Stimulated activated CD8-positive, alpha-beta memory T cell treated with anti-CD3 and anti-CD28 coated beads, Interleukin-15, amount 100 ng/mL, for 1 hour (primary cell): ENCODE measurements at places on chromosomes 13 and 19.

- DNase-seq: no peak
These were observed 130.0 kb downstream of the SIPA1L3 start for GRCh38 chr19:38036707-38037611.

DNA sequence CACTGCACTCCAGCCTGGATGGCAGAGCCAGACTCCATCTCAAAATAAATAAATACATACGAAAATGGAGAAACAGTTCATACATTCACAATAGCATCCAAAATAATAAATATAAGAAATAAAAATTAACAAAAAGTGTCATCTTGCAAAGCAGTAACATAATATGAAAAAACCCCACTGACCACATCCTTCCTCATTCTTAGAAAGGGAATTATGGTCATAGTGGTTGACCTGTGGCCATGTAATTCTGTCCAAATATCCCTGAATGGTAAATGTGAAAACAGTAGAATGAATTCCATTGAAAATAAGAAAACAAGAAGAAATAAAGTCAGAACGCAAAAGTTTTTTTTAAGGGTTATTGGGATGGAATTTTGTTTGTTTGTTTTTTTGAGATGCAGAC, 7.0 kb upstream of the CDC42EP5 start:
- DNase-seq: no peak

DNA sequence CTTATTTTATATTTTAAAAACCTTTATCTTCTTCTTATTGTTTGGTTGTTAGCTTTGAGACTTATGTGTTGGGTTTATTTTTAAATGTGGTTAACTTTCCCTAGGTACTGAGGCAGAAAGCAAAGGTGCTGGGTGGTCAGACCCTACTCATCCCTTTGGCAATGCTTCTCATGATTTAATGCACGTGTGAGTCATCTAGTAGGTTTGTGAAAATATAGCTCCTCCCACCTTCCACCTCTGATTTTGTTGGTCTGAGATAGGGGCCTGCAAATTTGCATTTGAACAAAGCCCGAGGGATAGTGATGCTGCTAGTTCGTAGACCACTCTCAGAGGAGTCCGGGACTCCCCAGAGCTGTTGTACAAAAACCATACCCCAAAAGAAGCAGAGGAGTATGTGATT, 771.3 kb upstream of the ARGLU1 start:
- no peak for DNase-seq

GRCh38 chr19:44692379-44692721, 6.6 kb upstream of the CEACAM16 start:
- DNase-seq: no peak

DNA sequence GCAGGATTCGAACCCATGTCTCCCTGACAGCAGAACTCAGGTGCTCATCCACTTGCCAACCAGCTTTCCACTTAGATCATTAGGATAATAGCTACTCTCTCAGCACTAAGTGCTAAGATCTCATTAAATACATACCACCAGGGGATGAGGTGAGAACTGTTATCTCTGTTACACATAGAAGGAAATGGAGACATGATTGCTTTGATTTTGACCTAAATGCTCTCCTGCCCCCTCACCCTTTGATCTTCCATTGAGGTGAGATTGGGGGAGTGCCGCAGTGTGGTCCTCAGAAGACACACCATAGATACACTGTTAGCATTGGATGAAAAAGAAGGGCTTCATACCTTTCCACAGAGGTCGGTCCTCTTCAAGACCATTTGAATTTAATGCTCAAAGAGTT, 38.9 kb upstream of the NPAS1 start:
- DNase-seq: no peak

GRCh38 chr13:101499406-101499805, 46.9 kb downstream of the ITGBL1 start:
- no peak for DNase-seq

- no peak for DNase-seq
These were observed 19.1 kb downstream of the IRGC start for GRCh38 chr19:43735013-43735412.

DNA sequence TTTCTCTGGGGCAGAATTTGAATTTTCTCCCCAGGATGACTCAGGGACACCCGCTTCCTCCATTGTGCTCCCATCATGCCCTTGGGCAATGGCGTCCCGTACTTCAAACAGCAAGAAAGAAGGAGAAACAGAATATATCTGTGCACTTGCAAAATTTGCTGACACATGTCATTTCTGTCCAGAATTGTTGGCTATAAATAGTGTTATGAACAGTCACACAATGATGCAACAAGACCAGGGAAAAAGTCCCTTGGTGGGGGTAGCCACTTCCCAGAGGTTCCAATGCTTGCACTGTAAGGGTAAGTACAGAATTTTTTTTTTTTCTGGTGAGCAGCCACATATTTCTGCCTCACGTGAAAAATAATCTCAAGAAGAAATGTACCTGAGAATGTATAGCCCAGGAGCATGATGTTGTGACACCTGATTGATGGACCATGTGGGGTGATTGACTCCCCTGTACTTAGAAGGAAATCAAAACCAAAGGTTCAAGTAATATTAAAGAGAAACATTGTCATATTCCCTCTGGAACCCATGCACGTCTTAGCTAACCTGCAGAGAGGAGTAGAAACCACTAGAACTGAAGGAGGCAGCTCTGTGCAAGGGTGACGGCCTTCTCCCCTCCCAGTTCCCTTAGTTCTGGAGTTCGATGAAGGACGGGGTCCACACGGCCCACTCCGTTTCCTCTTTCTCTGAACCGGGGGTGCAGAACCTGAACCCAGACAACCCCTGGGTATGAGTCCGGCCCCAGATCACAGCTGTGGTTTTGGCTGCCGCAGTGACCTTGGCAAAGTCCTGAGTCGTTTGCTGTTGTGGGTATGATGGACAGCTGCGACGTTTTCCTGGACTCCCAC, 9.3 kb upstream of the LAIR1 start:
- DNase-seq: no peak

GRCh38 chr13:76225815-76226489, 589.8 kb downstream of the LMO7 start:
- no peak for DNase-seq

GRCh38 chr13:21025539-21025938, 35.8 kb downstream of the LATS2 start:
- DNase-seq: no peak

DNA sequence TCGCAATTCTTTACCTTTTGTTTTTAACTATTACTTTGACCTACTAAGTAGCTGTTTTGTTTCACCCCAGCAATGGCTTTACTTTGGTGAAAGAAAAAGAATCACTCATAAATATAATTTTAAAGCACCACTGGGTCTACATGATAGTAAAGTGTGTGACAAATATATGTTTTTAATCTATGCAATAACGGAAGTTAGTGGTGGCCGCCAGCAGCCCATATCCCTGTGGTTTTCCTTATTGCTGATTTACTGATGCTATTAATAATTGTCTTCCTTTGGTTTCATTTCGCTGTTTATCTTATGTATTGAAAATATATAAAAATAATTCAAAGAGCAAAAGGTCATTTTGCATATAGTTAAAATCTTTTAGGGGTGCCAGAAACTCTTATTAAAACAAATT, 491.3 kb downstream of the DIAPH3 start:
- no peak for DNase-seq

DNA sequence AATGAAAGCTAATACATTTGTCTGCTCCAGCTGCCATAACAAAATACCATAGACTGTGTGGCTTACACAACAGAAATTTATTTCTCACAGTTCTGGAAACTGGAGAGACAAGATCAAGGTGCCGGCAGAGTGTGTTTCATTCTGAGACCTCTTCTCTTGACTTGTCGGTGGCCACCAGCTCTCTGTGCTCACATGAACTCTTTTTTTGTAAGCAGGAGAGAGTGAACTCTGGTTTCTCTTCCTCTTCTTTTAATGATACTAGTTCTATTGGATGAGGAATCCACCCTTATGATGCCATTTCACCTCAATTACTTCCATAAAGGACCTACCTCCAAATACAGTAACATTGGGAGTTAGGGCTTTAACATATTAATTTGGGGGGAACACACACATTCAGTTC, 11.7 kb downstream of the KCTD12 start:
- DNase-seq: no peak

- DNase-seq: no peak
These were observed 321.7 kb downstream of the DLEU7 start for GRCh38 chr13:50521831-50522149.

DNA sequence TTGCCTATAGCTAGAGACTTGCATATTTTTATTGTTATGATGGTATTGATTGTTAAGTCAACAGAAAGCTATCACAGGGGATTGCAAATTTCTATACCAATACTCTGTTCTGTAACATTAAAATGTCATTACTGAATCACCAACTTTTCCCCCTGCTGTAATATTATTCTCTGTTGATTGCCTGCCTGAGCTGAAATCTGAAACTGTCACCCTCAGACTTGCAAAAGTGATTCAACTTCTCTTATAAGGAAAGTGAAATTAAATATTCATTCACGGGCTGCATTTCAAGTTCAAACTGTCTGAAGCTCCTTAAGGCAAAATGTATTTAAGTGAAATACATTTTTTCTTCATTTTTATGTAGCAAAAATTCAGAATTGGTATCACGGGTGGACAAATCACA, 723.2 kb downstream of the PCDH9 start:
- no peak for DNase-seq

- DNase-seq: no peak
These were observed 297.1 kb downstream of the COG6 start for GRCh38 chr13:39952249-39953233.

- no peak for DNase-seq
These were observed 32.8 kb downstream of the ATP12A start for GRCh38 chr13:24713022-24713421.

DNA sequence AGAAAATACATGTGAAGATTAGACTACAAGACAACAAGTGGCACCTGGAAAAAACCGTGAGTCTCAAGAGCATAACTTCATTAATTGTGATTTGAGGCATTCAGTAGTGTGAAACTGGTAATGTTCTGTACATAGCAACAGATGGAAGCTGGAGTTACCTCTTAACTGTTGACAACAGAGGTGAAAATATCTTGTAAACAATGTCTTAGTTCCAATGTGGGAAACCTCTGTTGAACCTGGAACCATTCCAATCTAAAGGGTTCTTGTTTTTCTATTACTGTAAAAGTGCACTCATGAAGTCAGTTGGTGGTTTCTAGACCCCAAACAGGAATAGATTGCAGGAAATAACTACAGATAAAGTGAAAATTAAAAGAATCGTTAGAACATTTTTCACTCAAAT, 728.4 kb downstream of the SLITRK1 start:
- no peak for DNase-seq

DNA sequence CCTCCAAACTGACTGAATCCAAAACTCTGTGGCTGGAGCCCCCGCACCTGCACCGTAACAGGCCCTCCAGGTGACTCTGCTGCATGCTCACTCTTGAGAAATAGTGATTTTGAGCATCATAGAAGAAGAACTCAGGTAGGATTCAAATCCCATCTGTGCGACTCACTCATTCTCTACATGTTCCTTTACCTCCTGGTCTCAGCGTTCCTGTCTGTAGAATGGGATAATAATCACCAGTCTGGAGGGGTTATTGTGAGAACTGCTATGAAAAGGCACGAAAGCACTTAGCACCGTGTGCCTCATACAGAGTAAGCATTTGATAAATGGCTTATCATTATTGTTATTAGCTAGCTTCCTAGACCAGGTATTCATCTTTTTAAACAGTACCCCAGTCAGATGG, 36.5 kb upstream of the NPAS1 start:
- DNase-seq: no peak

- DNase-seq: no peak
These were observed 3.2 kb upstream of the GP6 start for GRCh38 chr19:55041244-55041626.

GRCh38 chr19:1354970-1355567, 28.6 kb upstream of the NDUFS7 start:
- no peak for DNase-seq

DNA sequence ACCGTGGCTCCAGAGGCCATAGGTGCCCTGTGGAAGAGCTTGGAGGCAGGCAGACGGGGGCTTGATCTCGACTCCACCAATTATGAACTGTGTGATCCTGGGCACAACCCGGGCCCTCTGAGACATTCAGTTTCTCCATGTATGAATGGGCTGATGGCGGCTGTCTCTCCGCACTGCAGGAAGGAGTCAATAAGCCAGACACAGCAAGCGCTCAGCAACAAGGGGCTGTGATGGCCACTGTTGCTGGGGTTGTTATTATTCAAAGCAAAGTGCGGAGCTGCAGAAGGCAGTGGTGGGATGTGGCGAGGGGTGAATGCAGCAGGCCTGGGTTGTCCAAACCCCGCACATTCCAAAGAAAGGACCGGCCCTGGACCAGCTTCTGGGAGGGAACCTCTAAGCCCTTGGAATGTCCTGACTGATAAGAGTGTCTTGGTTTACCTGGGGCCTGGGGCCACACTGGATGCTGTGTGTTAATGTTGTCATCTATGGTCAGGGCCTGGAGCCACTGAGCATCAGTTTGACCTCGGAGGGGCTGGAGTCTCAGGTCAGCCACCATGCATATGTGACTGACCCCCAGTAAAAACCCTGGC, 8.3 kb downstream of the TMEM143 start:
- no peak for DNase-seq

GRCh38 chr19:10510301-10510802, 6.9 kb downstream of the S1PR5 start:
- peak; percentile 39 for DNase-seq

DNA sequence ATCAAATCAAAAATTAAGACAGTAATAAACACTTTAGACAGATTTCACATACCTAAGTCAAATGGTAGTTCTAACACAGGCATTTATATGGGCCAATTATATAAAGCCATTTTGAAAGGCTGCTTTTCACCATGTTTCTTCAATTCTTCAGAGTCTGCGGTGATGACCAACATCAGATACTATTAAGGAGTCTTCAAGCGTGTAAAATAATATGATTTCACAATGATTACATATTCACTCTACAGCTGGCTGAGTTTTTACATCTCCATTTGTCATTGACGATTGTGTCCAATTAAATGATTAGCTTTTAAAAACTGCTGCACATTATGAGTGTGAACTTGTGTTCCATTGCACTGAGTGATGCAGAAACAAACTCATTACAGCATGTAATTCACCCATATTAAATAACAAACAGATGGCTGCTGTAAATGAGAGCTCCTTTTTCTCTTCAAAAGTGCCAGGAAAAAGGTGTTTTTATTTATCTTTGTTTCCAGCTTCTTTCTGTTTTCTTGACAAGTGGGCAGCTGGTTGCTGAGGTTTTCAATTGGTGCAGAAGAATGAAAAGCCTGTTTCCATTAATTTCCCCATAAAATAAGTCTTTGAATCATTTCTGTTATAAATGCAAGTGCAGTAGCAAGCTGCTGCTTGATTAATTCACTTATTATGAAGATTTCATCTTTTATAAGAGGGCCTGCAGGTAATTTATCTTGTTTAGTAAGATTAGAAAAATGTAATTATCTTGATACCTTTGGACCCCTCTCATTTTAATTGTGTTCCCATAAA, 676.1 kb upstream of the KLHL1 start:
- DNase-seq: no peak

DNA sequence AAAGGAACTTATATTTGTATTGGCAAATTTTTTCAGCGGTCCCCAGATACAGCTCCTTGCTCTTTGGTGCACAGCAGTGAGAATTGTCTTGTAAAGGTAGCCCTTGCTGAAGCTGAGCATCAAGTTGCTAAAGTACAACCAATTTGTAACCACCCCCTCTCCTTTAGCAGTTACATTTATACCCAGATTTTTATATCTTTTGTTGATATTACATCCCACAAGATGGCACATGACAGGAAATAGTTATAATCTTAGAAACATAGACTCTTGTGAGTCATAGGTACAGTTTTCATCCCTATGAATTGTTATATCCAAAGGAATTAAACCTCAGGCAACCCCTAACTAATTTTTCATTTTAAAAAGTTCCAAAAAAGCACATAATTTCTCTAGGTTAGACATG, 523.0 kb upstream of the SLITRK1 start:
- no peak for DNase-seq
